ENCODE measurements at places on chromosomes 2 and 18.

DNA sequence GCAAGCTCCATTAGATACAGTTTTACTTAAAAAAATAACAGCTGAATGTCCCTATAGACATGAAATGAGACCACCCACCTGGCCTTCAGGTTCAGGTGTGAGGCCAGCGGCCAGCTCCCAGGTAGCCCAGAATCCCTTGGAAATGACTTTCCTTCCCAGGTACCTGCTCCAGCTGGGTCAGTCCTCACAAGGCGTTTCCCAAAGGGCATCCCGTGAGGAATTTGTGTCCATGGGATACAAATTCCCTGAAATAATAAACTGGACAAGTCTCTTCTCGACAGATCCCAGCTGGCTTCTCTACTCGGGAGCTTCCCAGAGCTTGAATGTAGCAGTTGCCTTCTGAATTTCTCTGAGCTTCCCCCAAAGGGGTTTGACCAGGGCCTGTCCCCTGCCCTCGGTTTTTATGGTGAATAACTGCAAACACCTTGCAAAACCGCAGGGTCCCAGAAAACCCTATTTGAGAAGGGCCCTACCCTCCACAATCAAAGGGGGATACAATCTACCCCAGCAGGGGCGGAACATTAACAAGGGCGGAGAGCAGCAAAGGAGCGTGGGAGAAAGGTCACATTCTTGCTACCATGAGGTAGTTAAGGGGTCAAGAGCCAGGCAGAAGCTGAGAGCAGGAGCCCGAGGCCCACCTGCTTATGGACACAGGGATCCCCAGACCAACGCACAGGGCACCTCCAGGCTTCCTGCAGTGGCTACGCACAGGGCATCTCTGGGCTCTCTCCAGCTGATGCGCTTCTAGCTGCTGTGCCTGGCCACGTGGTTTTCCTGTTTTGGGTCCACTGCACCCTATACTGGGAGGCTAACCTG lies 107.7 kb downstream of the HDAC4 start:
- no peak for DNase-seq

DNA sequence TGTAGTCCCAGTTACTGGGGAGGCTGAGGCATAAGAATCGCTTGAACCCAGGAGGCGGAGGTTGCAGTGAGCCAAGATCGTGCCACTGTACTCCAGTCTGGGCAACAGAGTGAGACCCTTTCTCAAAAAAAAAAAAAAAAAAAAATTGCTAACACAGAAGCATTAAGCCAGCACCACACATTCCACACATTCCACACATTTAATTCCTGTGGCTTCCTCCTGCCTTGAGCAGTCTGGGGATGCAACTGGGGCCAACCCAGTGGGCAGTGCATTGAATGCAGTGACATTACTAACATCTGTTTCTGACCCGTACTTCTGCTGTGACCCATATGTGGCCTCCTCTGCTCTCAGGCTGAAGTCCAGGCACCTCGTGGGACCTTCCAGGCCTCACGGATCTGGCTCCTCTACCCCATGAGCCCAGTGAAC lies 107.0 kb downstream of the BCL2L11 start:
- peak; percentile 39 for DNase-seq

DNA sequence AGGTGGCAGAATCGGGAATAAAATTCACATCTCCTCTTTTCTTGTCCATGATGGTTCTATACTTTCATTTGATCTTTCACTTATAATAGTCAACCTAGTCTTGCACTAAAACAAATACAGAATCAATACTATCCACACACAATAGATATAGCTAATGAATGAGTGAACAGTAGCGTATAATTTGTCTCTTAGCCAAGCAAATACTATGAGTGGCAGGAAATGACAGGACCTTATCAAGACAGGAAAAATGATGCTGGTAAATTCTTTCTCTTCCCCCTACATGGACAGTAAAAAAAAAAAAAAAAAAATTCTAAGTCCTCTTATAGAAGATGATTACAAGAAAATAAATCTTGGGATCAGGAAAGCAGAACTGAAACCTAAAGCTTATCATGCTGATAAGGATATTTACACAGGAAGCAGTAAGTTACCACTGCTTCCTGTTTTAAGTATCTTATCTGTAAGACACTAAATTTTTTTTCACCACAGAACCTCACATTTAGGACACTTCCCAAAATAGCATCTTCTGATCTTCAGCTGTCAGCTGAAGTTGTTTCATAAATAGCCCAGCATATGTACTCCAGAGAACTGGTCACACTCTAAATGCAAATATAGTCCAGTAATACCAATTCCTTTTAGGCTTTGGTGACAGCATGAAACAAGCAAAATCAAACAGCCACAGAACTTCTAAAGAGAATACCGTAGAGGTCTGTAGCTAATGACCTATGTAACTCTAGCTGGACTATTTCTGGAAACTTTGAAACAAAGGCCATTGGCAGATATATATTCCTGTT lies 27.0 kb downstream of the IRS1 start:
- DNase-seq, result no peak

GRCh38 chr18:68733707-68734106 lies 18.8 kb upstream of the TMX3 start:
- no peak for DNase-seq

DNA sequence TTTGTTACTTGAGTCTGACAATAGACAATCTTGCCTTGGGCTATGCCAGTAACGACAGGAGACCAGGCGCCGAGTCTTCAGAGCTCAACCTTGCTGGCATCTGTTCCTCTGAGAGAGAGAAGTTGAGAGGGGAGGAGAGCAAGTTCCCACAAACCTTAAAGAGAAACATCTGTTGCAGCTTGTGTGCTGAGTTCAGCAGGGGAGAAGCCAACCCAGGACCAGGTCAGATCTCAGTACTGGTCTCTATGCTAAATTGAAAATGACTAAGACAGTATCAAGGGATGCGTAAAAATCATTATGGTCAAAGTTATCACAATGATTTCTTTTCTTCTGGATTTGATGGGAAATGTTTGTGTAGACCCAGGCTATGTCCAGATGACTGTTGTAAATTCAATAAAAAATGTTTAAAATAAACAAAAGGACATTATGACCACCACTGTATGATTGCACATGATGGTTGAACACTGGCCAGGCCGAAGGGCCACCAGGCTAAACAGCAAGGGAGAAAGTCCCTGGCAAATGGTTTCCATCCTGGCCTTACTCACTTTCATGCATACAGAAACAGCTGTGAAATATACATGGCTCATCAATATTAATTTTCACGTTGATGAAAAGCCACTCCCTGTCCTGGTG lies 100.3 kb upstream of the PMAIP1 start:
- no peak for DNase-seq

GRCh38 chr2:25383806-25384205 lies 42.1 kb upstream of the DNMT3A start:
- no peak for DNase-seq

DNA sequence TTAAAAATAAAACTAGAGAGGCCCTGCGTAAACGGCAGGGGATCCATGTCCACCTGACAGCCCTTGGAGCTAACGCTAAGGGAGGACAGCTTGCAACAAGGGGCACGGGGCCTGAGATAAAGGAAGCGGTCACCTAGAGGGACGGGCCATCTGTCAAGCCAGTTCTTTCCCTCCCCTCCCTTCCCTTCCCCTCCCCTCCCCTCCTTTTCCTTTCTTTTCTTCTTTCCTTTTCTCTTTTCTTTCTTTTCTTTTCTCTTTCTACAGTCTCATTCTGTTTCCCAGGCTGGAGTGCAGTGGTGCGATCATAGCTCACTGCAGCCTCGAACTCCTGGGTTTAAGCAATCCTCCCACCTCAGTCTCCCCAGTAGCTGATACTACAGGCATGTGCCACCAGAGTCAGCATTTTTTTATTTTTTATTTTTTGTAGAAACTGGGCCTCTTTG lies 34.5 kb upstream of the CTAGE1 start:
- no peak for DNase-seq

DNA sequence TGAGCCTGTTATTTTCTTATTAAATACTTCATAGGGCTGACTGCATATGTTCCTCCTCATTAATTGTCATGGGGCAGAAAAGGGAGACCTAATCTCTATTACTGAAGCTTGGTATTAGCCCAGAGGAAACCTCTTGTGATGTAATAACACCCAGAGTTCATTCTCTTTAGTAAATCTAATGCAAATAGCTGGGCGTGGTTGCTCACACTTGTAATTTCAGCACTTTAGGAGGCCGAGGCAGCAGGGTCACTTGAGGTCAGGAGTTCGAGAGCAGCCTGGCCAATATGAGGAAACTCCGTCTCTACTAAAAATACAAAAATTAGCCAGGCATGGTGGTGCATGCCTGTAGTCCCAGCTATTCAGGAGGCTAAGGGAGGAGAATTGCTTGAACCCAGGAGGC lies 14.7 kb downstream of the DAW1 start:
- DNase-seq, result no peak

- no peak for DNase-seq
Observed at GRCh38 chr2:239829326-239829725, 195.8 kb downstream of the NDUFA10 start.

GRCh38 chr2:58138396-58139030 lies 91.9 kb downstream of the VRK2 start:
- no peak for DNase-seq

DNA sequence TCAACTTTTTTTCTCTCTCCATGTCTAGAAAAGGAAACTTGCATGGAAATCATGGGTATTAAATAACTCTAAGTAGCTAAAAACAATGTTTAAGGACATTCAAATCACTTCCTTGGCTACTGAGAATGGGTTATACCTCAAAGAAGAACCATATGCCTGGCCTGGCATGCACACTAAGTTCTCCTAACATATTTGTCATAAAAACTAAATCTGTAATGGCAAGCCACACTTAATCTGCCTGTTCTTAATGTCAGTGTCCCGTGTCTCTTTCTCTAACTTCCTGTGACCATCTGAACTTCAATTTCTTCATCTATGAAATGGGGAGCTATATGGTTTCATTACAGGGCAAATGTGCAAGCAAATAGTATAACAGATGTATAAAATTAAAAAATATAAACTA lies 11.1 kb downstream of the PDE1A start:
- no peak for DNase-seq

- no peak for DNase-seq
Observed at GRCh38 chr2:164981217-164981990, 26.1 kb upstream of the SLC38A11 start.

DNA sequence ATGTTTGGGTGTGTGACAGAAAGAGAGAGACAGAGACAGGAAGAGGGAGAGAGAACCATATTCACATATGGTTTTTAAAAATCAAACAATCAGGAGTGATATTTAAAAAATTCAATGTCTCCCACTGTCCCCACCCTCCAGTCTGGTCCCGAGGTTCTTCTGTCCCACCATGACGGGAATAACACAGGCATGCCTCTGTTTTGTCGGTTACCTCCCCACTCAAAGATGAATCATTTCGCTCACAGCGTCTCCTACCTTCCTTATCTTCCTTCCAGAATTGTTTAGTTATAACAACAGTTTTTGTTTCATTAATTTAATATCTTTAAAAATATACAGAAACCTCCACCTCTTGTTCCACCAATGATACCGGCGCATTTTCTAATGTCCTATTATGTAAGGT lies 113.0 kb downstream of the KCNF1 start:
- no peak for DNase-seq

GRCh38 chr18:54612237-54612636 lies 21.2 kb downstream of the DYNAP start:
- no peak for DNase-seq

DNA sequence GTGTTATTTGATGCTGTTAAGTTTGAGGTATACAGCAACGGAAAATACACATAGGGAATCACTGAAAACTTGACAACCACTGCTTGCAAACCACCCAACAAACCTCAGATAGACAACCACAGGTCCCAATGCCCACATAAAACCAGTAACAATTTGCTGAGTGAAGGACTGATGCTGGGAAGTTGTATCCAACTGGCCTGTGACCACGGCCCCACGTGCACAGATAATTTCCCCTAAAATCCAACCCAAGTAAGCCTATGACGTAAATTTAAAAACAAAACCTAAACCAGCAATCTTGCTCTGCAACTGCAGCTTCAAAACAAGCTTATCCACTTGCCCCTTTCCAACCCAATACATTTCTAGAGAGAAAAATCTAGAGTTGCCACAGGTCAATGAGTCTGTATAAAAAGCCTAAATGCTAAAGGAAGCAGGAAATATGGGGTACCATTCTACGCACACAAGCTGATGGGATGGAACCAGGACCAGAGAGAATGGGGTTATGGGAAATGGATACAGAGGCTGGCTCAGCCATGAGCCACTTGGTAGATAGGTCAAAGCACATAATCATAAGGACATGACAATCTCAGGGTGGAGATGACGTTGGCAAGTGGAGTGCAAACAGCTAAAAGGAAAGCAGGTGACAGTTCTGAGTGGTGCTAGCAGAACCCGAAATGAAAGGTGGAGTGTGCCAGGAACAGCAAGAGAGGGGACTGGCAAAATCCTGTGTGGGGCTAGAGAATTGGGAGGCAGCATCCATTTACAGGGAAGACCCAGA lies 27.8 kb upstream of the CREB1 start:
- DNase-seq, result no peak

All from 8988T (cell line).